Stimulated activated CD8-positive, alpha-beta memory T cell treated with anti-CD3 and anti-CD28 coated beads, Interleukin-2, amount 100 ng/mL, for 48 hours (primary cell): ENCODE measurements at places on chromosomes 3 and 15.

DNA sequence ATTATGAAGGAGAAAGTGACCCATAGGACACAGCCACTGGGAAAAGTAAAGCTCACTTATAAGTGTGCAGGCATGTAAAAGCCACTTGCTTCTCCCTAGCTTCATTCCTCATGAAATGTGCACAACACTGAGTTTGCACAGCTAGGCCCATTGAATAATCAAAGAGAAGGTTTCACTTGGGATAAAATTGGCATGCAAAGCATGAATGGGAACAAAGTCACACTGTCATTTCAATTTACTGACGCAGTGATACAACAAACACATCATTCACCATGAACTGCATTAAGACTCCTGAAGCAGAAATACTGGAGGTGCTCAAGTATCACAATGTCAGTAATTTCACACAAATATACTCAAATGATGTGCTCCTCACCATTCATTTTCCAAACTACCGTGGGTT lies 61.1 kb downstream of the KCNMB2 start:
- no peak for DNase-seq

DNA sequence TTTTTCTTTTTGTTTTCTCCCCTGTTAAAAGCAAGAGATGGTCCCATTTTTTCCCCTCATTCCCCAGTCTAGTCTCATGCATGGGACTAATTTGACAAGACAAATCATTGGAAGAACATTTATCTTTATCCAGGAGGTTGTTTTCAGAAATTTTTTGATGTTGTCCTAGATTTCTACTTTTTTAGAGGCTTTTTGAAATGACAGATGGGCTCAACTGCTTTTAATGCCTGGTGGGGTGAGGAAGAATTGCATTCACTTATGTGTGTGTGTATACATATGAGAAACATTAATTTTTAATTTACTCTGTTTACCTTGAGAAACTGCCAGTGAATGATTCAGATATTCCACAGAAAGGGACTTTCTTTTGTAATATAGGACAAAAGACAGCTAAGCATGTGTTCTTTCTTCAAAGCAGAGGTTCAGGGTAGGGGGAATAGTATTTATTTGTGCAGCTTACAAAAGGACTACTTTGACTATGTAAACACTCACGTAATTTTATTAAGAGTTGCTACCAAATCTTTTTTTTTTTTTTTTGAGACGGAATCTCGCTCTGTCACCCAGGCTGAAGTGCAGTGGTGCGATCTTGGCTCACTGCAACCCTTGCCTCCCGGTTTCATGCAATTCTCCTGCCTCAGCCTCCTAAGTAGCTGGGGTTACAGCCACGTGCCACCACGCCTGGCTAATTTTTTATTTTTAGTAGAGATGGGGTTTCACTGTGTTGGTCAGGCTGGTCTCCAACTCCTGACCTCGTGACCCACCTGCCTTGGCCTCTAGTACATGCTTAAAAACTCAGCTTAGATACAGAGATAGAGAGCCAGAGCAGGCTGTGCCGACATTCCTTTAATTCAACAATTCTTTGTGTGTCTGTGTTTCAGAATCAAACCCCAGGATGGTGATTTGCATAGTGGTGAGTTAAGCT lies 130.1 kb upstream of the RARB start:
- no peak for DNase-seq

DNA sequence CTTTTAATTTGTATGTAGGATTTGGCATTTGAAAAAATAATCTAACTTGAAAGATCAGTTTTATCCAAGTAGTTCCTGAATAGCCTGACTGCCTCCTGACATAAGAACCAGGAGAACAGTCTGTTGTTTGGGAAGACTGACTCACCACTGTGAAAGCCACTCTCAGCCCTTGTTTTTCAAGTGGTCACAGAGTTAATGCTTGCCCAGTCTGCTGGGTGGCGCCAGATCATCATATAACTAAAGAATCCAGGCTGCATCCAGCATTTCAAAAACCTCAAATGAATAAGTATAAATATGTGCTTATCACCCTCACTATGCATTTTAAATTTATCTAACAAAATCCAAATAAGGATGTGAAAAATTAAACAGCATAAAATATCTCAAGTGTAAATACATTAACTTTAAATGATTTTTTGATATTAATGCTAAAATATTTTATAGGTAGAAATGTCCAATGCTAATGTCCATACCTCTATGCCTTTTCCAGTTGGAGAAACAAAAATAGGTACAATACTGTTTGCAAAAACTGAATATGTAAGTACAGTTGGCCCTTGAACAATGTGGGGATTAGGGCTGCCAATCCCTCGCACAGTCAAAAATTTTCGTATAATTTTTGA lies 26.9 kb upstream of the ZBBX start:
- no peak for DNase-seq

DNA sequence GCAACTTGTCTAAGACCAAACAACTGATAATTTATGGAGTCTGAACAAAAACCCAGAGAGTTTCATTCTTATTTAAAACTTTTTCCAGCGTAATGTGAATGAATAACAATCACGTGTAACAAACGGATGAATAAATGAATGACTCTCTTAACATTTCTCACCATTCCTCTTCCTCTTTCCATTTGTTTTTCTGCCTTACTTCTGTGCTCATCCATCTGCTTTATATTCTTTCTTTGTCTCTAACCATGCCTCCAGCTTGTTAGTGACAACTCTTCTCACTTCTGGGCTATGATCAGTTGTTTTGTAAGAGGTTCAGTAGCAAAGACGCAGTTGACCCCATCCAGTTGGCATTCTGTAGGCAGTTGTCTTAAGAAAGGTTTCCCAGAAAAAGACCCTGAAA lies 133.7 kb upstream of the MB21D2 start:
- no peak for DNase-seq

- no peak for DNase-seq
Observed at GRCh38 chr15:61248790-61249189, 19.7 kb upstream of the RORA start.

- no peak for DNase-seq
Observed at GRCh38 chr3:264394-265156, 68.0 kb downstream of the CHL1 start.

DNA sequence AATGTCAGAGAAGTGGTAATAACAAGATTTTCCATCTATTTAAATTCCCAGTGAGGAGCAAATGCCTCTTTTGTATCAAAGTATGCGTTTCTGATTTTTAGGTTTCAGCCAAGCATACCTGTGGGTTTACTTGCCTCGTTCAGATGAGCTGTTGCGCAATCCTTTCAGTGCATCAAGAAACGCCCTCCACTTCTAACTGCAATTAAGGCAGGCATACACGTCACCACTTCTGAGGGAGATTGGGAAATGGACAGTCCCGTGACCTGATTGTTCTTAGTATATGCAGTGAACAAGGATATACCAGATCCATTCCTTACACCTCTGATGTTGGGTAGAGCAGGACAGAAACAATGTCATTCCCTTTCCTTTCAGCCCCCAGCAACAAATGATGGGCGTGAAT lies 219.0 kb downstream of the ITPR1 start:
- DNase-seq: no peak

GRCh38 chr3:38110314-38111050 lies 26.4 kb downstream of the ACAA1 start:
- DNase-seq: no peak

- DNase-seq: no peak
Observed at GRCh38 chr15:65115086-65115485, at the start of gene UBAP1L. UBAP1L (minus strand) TSS chr15:65115200; CDS start chr15:65106215, 8,985 bp downstream.

DNA sequence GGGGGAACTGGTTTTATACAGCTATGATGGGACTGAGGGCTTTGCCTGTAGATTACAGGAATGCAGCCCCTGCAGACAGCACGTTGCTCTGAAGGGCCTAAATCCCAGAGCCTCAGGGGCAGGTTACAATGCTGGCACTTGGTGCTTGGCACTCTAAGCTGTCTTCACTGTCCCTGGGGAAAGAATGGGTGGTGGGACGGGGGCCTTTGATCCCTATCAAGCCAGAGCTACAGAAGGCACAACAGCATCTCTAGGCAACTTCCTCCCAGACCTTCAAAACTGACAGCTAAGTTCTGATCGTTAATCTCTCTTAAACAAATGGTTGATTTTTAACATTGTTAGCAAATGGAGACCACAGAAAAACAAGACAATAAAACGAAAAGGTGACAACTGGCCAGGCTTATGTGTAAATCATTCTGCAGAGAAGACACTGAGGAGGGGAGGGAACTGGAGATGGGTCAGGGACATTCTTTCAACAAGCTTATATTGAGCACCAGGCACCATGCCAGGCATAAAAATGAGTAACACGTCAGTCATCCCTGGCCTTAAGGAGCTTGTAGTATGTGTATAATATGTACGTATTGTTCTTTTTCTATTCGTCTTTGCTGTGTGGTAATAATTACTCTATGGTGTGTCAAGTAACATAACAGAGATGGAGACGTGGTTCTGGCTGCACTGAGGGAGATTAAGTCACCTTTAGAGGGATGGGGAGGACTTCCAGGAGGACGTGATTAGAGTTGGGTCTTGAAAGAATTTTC lies 49.1 kb downstream of the CA12 start:
- DNase-seq: no peak

DNA sequence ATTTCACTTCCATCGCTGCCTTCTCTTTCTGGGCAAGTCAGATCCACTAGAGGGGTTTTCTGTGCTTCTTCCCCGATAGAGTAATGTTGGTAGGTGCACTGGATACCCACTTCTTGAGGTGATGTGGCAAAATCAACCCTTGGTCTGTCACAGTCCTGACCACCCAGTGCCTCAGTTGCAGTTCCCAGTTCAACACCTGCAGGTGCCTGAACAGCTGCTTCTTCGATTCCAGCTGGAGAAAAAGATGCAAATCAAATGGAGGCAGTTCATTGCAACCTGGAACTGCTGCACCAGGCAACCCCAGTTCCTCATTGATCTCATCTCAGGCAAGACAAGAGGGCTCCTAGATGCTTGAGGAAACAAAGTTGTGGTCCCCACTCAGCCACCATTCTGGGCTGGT lies 186.6 kb downstream of the UBE2E2 start:
- DNase-seq: no peak

GRCh38 chr3:25427942-25428788 lies at the start of gene RARB:
RARB (plus strand) TSS chr3:25428263; CDS start chr3:25428732, 469 bp downstream.
- no peak for DNase-seq

- DNase-seq: no peak
Observed at GRCh38 chr3:34346656-34347055, 548.2 kb downstream of the PDCD6IP start.

DNA sequence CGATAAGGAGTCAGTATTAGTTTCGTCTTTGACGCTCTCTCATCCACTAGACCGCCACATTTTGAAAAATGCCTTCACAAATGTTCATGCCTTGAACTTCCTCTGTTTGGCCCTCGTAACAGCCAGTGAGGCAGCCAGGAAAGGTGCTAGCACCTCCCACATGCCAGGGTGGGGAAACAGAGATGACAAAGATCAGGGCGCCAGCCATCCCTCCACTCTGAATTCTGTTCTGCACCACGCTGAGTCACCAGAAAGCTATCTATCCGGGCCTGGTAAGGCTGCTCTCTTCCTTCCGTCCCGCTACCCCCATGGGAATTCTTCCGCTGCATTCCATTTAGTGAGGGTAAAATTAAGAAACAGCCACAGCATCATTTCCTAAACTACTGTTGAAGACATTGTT lies 31.3 kb upstream of the BCL2L10 start:
- no peak for DNase-seq

GRCh38 chr3:157045238-157045850 lies 114.6 kb downstream of the CCNL1 start:
- no peak for DNase-seq

- no peak for DNase-seq
Observed at GRCh38 chr15:69554279-69554961, 101.8 kb downstream of the RPLP1 start.

GRCh38 chr15:63029676-63030075 lies 12.9 kb upstream of the TPM1 start:
- no peak for DNase-seq

DNA sequence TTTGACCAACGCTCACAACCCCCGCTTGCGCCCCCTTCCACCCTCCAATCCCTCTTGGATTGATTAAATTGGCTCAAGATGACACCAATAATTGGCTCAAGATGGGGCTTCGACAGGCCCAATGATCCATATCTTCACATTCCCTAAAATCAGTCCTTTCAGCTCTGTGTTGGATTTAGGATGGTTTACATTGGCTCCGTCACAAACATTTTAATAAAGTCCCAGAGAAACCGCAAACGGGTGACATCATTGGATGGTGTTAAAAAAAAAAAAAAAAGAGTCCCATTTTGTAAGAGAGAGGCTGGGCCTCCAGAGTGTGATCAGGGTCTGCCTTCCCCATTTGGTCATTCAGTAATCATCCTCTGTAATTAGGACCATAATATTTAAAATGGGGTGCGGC lies 113.4 kb upstream of the MRPS22 start:
- DNase-seq: no peak

DNA sequence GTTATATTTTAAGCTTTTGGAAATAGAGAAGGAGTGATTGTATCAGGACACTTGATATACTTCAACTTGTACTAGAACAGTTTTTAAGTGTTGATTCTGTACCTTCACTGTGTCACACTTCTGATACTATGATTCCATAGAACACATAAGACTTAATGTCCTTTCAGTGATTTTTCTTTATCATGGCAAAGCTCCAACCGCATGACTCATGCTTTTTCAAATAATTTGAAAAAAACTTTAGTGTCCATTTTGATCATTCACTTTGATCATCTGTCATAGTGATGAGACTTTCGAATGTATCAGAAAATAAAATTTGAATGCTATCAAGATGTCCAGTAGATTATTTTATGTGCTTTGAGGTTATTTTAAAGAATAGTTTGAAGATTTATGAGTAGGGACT lies 32.0 kb downstream of the AP4E1 start:
- no peak for DNase-seq

DNA sequence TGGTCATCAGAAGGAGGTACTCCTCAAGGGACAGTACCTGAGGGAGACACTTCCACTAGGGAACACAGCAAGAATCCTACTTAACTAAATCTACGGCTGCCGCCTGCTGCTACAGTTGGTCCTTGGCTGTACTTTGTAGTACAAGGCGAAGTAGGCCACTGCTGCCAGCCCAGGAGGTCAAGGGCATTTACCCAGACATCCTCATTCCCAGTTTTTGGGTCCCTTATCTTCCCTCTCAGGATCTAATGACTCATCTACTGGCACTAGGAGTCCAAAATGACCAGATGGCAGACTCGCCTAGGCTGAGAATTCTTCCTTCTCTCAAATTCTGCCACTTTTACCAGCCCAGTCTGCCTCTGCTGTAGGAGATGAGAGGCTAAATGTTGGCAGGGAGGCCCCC lies 27.1 kb upstream of the LAMP3 start:
- no peak for DNase-seq

DNA sequence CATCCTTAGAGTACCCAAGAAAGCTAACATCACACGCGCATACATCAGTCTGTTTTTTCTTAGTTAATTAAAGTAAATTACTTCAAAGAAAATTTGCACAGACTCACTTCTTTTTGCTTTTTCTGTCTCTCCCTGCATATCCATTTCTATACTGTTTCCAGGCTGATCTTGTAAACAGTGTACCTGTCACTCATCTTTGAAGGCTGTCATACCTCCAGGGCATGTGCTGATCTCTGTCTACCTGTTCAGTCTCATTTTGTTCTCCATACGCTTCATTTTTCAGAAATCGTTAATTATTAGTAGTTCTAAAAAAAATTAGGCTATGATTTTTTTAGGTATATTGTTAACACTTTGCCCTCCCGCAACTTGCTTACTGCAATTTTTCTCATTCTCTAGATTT lies 313.9 kb upstream of the ROBO2 start:
- no peak for DNase-seq

- DNase-seq: no peak
Observed at GRCh38 chr3:49181351-49181750, 10.0 kb downstream of the KLHDC8B start.

- DNase-seq: no peak
Observed at GRCh38 chr15:48643206-48643605, 2.3 kb downstream of the FBN1 start.

- DNase-seq: no peak
Observed at GRCh38 chr3:152208439-152208838, 60.3 kb upstream of the MBNL1 start.
